ENCODE measurements at places on chromosomes 3 and 15.

- DNase-seq = no peak
These were observed 31.7 kb downstream of the AKAP13 start for GRCh38 chr15:85412066-85412465.

- DNase-seq = no peak
These were observed 16.6 kb downstream of the NFKBIZ start for GRCh38 chr3:101865751-101866509.

GRCh38 chr15:98609144-98609852 is 39.0 kb upstream of the IGF1R start:
- no peak for DNase-seq

DNA sequence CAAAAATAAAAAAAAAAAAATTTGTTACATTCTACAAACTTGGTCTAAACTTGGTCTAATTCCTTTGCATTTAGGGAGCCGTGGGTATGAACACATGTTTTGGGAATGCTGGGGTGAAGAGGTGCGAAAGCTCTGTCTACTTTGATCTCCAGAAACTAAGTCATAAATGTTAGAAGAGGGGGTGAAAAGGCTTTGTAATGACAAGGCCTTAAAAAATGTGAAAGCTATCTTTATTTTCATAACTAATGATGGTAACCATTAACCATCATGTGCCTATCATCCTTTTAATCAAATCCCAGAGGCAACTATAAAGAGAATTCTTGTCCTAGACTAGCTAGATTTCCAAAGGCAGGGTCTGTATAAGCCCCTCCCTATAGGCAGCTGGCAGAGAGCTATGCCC is 60.9 kb downstream of the PRICKLE2 start:
- no peak for DNase-seq

DNA sequence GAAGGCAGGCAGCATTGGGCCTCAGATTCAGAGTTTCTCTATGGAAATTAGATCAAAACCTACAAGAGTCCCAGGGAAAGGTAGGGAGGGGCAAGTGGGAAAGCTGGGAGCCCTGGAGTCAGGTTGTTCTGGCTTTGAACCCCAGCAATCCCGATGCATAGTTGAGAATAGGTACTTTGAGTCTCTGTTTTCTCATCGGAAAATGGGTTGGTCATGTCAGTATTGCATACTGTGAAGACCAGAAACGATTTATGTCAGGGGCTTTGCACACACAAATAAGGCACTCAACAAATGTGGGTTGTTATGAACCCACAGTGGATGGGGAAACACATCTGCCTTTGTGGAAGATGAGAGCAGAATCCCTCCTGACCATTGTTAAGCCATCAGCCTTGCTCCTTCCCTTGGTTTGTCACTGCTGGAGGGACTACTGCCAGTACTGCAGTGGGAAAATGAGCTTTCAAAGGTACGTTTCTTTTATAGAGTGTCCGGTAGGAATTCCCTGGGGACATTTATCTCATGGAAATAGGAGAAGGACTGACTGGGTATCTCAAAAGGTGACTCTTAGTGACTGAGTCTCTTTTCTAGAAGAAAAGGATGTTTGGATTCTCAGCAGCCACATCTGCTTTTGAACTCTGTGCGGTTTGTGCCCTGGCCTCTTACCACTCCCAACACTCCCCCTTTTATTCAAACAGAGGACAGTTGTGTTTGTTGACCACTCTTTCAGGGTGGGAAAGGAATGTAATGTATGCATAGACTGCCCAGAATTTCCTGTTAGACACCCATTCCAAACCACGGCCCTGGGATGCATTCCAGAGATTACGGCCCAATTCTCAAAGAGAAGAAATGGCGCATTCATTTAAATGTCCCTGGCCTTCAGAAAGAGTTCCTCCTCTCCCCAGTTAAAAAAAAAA is 54.6 kb upstream of the VILL start:
- DNase-seq = no peak

DNA sequence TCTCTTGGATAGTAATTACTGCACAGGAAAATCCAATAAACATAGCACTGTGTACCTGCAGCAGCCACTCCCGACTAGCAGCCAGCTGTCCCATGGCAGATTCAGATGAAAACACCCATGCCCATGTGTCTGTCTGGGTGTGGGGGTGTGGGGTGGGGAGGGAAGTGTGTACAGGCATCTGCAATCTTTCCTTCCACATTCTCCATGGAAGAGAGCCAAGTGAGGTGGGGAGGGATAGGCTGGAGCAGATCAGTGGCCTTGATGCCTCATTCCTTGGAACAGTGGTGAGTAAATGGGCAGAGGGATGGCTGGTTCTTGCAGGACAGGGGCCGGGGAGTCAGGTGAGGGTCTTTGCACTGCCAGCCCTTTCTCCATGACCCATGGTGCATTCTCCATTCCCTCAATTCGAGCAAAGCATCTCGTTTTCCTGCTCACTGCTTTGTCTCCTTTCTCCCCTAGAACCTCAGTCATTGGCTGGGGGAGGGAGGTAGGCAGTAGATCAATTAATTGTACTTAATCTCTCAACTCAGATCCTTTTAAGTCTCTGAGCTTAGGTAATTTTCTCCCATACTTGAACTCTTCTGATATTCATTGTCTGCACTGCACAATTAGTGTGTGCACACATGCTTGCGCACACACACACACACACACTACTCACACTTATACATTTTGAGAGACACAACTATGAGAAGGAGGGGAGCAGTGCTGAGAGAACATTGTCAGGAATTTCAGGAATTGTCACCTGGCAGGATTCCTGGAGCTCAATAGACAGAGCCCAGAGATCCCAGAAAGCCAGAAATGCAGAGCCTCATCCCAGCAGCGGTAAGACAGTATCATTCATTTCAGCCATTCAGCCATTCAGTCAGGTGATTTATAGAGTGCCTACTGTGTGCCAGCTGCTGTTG is 31.9 kb downstream of the PDIA5 start:
- DNase-seq = no peak

GRCh38 chr3:186255703-186256331 is 106.2 kb downstream of the DGKG start:
- peak; percentile 86 for DNase-seq

- no peak for DNase-seq
These were observed 50.8 kb downstream of the CRYBG3 start for GRCh38 chr3:97872525-97873042.

DNA sequence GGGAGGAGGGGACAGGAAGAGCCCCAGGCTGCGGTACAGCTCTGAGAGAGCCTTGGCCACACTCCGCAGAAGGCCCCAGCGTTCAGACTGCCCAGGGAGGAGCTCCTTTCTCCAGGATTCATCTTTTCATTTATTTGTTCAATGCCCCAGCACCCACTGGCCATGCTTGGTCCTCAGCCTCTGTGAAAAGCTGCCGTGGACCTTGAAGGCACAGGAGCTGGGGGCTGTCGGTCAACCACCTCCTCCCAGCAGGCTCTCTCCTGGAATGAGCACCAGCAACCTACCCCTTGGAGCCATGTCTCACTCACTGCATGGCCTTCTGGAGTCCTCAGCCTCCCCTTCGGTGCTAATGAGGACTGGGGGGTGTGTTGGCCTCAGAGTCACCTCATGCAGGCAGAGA is 21.6 kb upstream of the PRR23E start:
- DNase-seq = no peak

GRCh38 chr15:26890988-26891387 is 24.1 kb downstream of the GABRA5 start:
- no peak for DNase-seq

- no peak for DNase-seq
These were observed 1575.1 kb downstream of the OTOL1 start for GRCh38 chr3:163071713-163072112.
